ENCODE measurements at places on chromosomes 5 and 9.

DNA sequence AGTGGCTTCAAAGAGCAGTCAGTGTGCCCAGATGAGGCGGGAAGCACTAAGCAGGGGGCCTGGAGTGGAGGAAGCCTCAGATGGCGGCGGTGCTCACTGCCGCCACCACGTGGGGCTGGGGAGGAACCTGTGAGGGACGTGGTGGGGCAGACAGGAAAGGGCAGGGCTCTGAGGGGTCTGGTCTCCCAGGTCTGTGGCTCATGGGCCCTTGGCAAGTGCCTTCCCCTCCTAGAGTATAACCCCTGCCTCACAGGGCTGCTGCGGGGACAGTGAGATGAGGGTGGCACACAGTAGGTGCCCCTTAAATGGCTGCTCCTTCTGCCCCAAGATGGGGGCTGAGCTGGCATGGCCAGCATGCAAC is 26.6 kb downstream of the NR5A1 start:
- DNase-seq: no peak

DNA sequence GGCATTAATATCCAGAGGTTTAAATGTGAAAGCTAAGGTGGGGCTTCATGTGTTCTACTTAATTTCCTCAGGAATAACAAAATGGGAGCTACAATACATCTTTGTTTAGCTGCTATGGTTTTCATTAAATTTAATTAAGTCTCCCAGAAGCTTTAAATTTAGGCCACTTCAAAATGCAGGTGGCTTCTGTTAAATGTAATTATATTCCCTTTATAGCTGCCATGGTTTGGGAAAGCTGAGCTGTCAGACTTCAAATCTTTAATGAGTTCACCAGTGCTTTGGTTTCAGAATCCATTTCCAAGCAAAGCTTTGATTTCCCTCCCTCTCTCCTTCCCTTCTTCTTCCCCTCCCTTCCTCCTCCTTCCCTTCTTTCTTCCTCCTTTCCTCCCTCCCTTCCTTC is 58.4 kb upstream of the FAM170A start:
- DNase-seq: no peak

- DNase-seq: no peak
These were observed 99.0 kb upstream of the DAB2 start for GRCh38 chr5:39523821-39524220.

DNA sequence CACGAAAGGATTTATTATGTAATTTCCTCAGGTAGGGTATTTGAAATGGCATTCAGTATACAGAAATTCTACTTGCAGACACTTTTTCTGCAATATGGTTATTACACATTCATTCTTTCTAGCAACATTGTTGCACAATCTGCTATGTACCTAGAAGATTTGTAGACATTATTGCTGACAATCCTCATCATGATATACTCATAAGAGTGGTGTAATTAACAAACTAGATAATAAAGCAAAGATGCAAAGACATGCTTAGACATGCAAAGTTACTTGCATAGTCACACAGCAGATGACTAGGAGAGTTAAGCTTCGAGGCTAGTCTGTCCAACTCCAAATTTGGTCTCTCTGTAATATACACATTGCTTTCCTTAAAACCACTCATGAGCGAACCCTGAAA is 317.1 kb downstream of the ASTN2 start:
- DNase-seq: no peak

DNA sequence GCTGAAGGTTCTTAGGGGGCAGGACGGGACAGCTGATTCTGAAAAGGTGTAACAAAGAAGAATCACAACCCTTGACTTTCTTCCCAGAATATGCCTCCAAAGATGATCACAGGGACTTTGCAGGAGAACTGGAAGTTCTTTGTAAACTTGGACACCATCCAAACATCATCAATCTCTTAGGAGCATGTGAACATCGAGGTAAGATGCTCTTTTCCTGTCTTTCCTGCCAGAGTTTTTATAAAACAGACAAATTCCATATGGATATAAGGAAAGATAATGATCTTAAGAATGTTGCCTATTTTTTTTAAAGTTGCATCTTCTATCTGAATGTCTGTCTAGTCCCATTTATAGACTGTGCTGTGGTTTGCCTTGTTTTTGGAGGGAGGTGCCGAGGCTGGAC is 87.9 kb downstream of the EQTN start:
- no peak for DNase-seq

GRCh38 chr9:134177624-134178393 is 13.4 kb upstream of the RNU6ATAC start:
- no peak for DNase-seq

DNA sequence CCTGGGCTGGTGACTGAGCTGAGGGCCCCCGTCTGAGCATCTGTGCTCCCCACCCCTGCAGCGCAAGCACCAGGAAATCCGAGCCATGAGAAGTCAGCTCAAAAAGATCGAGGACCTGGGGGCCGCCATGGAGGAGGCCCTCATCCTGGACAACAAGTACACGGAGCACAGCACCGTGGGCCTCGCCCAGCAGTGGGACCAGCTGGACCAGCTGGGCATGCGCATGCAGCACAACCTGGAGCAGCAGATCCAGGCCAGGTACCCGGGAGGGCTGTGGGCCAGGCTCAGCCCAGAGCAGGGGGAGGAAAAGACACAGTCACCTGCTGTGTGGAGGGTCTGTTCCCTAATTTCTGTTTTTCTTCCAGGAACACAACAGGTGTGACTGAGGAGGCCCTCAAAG is 24.6 kb downstream of the DYNC2I2 start:
- no peak for DNase-seq

DNA sequence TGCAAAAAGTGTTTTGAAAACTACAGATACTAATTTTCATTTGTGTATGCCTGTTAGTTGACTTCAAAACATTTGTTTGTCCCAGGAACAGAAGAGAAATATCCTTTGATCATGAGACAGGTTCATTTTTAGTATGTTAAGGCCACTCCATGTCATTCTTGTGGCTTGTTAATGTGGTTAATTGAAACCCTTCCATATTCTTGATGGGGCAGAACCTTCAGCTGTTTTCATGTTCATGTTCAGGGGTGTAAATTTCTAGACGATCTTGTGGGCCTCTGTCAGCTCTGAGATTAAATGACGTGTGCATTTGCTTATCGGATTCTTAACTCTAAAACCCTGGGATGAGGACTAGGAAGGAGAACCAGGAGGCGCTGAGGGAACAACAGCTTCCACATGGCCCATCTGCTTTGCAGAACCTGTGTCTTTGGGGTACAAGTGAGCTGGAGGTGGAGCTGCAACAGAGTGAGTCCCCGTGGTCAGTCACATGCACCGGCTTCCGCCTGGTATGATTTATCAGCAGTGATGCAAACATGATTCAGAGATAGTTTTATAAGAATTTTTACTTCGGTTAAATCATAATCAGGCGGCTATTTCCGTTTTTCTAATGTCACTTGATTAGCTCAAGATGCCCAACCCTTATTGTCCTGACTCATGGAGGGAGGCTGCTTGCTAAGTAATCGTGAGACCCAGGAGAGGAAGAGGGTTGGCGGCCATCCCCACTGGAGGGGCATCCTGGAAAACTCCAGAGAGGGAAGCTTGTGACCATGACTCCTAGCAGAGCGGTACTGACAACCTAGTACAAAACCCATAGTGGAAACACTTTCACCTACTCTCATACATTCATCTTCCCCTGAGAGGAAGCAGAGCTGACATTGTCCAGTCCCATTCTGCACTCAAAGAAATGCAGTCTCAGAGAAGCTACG is 138.4 kb downstream of the C9orf152 start:
- DNase-seq: no peak

- DNase-seq: no peak
These were observed 13.7 kb downstream of the SYK start for GRCh38 chr9:90815183-90815943.
